ENCODE measurements at places on chromosomes 13 and 19.

GRCh38 chr13:79128158-79128557 is 277.9 kb downstream of the RBM26 start:
- DNase-seq: no peak

DNA sequence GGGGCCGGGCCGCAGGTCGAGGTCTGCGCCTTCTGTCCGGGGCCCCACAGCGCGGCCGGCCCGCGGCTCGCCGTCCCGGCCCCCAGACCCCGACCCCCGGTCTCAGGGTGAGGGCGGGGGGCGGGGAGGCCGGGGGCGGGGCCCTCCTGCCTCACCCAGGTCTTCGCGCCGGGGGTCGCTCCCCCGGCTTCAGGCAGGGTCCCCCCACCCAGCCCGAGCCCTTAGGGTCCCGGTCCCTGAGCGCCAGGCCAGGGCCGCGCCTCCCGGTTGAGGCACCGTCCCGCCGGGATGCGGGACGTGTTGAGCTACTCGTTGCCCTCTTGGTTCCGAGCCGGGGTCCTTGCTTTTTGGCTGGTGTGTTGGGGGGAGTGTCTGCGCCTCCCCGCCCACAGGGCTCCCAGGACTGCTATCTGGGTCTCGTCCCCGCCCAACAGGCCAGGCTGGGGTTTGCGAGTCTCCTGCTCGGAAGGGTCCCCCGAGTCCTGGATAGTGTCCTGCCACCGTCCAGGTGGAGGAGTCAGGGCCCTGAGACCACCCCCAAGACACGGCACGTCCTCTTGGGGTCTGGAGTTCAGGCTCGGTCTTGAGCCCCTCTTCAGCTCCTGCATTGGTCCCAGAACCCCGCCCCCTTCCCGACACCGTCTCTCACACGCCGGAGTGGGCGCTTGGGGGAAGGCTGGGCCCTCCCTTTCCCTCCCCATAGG is 452 bp downstream of the PIAS4 start:
- no peak for DNase-seq

- no peak for DNase-seq
These were observed 468.7 kb downstream of the TSHZ3 start for GRCh38 chr19:30880551-30880950.

- DNase-seq: no peak
These were observed 2.7 kb upstream of the ZBTB7A start for GRCh38 chr19:4069331-4069959.

- DNase-seq: no peak
These were observed 1391.4 kb downstream of the EFNB2 start for GRCh38 chr13:105144020-105144419.

DNA sequence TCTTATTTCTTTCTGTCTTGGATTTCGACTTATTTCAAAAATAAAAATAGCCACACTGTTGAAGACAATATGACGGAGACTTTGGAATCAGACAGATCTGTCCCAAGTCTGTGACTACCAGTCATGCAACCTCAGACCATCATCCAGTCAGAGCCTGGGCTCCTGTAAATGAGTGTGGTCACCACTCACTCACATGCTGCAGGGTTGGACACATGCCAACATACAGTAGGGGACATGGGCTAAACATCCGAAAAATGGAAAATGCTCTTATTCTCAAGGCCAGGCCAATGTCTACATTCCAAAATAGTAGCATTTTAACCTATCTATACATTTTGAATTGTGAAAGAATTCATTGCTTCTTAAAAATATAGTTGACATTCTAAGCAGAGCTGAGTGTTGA is 75.5 kb upstream of the EDNRB start:
- DNase-seq: no peak

GRCh38 chr13:102769679-102770078 is 3.9 kb downstream of the TEX30 start:
- no peak for DNase-seq

- no peak for DNase-seq
These were observed 6.0 kb downstream of the RUVBL2 start for GRCh38 chr19:48999481-49000325.

- no peak for DNase-seq
These were observed 1.7 kb downstream of the SAMD1 start for GRCh38 chr19:14088634-14089411.

DNA sequence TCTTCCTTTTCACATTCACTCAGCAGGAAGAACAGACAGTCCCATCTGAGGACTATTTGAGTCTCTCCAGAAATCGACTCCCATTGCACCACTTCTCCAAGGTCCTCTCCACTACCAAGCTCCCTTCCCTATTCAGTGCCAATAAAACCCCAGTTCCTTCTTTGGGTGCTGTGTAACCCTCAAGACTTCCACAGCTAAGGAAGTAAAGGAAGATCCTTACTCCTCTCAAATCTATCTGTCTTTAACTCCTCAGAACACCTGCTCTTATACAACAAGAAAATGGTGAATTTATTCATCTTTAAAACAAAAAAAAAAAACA is 29.2 kb upstream of the TM9SF2 start:
- no peak for DNase-seq

DNA sequence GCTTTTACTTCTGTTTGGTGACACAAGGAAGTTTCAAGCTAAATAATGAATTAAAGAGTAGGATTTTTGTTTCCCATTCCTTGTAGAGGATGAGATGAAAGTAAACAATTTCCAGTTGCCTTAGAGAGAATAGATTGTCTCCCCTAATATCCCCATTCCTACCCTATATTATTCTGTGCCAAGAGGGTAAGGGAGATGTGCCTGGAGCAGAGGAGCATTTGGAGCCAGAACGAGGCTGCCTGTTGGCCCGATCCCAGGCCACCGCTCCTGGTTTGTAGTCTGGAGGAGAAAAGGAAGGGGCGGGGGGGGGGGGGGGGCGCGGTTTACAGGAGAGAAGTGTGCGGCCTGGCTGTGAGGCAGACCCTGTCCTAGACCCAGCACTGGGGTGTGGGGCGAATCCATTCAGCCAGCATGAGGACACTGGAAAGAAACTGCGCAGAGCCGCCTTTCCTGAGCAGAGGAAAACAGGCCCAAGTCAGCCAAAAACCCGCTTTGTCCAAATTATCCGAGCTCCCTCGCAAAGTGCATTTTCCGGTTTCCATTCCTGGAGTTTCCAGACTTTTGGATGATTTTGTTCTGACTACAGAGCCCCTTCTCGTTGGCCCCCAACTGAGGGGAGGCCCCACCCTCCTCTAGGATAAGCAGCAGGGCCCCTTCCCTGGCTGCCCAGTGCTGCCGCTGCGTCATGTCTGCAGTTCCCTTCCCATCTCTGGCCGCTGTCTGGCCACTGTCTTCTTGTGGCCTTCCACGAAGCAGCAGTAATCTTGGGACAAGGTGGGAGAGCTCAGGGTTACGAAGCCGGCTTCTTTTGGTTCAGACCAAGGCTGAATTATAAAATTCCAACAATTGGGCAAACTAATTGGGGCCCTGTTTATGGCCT is 23.0 kb downstream of the NFIX start:
- no peak for DNase-seq

DNA sequence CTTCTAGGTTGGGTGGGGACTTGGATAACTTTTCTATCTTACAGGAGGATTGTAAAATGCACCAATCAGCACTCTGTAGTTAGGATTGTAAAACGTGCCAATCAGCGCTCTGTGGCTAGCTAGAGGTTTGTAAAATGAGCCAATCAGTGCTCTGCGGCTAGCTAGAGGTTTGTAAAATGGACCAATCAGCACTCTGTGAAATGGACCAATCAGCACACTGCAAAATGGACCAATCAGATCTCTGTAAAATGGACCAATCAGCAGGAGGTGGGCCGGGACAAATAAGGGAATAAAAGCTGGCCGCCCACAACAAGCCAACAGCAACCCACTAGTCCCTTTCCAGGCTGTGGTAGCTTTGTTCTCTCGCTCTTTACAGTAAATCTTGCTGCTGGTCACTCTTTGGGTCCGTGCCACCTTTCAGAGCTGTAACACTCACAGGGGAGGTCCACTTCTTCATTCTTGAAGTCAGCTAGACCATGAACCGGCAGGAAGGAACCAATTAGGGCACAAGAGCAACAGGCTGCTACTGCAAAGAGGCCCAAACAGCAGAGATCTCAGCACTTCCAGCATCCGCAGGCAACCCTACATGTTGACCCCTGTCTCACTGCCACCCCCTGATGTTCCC is 156.8 kb downstream of the DNAJC15 start:
- no peak for DNase-seq
